ENCODE measurements at places on chromosomes 7 and 10.
A peak's percentile ranks its signal among the peaks of the same experiment; 100 is the strongest.

DNA sequence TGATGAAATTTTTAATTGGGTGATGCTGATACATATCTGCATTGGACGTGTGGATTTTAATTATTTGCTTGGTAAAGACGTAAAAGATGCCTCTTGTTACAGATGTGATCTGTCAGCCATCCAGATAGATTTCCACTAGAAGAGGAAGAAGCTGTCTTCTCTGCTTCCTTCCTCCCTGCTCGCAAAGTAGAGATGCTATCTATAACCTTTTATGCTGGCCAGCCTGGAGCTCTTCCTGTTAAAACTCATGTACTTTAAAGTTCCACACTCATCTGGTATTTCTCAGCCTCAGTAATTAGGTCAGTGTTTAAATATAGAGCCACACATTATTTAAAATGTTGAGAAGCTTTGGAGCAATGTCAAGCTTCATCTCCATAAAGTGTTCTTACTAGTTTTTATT is 51.2 kb upstream of the TMEM229A start:
- DNase-seq = no peak

DNA sequence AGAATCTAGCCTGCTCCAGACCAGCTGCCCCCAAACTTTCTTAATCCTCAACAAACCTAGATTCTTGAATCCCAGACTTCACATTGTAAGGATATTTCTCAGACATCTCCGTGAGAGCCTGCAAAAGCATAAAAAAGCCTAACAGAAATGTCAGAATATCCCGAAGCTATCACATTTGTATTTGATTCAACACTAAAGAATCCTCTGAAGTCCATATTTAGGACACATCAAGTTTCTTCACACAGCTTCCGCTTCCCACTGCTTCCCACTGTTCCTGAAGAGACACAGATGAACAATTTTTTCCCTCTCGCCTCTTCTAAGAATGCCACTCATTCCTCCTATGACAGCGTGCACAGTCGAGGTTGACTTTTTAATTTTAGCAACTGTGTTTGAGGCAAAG is 396.2 kb upstream of the IGFBP3 start:
- DNase-seq = no peak

DNA sequence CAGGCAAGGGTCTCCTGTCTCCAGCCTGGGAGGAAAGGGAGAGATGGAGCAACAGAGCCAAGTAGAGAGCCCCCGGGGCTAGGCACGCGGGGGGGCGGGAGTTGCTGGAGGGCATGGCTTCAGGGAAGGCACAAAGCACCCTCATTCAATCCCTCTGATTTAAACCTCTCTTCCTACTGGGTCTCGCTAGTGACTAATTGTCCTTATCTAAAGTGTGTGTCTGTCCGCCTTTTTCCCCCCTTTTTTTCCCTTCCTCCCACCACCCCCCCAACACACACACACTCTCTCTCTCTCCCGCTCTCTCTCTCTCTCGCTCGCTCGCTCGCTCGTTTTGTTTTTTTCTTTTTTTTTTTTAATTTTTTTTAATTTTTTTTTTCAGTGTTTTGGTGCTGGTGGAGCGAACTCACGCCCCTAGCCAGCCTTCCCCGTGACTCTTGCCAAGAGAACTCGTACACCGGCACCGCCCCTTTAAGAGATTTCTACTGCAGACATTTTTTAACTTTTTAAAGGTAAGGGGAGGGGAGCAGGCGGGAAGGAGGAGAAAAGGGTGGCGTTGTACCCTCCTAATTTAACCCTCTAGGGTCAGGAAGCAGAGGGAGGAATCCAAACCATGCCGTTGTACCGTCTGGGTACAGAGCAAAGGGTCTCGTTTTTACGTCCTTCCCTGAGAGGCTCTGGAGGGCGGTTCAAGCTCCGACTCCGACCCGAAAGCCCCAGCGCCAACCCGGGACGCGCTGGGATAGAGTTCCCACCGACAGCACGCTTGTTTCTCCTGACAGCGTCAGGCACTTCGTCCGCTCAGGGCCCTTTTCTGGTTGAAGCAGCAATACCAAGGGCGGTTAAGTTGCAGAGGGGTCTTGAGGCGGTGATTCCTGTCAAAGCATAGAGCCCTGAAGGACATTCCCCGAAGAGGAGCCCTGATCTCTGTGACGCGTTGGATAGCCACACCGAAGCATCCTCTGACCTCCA is at the start of gene HPSE2:
Gene HPSE2 (minus strand): TSS at position 195 of the 969 bp plus-strand sequence.
- no peak for DNase-seq

GRCh38 chr10:43160046-43160920 is 22.0 kb downstream of the CSGALNACT2 start:
- no peak for DNase-seq

DNA sequence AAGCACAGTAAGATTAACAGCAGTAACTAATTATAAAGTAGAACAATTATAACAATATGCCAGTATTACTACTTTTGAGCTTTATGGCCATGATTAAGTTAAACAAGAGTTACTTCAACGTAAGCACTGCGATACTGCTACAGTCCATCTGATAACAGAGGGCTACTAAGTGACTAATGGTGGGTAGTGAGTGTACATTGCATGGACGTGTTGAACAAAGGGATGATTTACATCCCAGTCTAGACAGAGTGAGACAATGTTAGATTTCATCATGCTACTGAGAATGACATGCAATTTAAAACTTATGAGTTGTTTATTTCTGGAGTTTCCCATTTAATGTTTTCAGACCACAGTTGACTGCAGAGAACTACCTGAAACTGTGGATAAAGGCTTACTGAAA is 45.6 kb downstream of the TPST1 start:
- no peak for DNase-seq

GRCh38 chr7:116697761-116698160 is 25.8 kb downstream of the MET start:
- no peak for DNase-seq

DNA sequence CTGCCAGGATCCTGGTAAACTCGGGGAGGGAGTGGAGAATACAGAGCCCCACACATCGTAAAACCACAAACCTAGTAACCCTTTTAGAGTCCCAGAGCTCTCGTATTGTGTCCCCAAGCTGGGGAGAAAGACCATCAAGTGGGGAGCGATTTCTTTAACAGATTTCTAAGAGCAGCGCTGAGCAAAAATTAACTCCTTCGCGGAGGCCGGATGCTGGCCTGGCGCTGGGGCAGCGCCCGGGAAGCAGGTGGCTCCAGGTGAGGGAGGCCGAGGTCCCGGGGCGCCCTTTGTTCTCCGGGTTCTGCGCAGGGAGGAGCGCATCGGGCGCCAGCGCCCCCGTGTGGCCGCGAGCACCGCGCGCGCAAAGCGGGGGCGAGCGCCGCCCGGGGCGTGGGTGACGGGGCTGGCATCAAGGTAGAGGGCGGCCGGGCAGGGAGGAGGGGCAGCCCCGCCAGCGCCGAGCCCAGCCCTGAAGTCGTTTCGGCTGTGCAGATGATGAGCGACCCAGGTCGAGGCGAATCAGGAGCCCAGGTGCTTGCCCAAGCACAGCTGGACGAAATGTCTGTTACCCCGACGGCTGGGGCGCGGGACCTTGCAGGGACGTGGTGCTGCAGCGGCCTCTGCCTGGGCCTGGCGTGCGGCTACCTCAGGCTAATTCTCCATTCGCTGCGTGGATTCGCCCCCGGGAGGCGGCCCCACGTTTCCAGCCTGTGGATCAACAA is 10.4 kb upstream of the FGFR2 start:
- DNase-seq = no peak

DNA sequence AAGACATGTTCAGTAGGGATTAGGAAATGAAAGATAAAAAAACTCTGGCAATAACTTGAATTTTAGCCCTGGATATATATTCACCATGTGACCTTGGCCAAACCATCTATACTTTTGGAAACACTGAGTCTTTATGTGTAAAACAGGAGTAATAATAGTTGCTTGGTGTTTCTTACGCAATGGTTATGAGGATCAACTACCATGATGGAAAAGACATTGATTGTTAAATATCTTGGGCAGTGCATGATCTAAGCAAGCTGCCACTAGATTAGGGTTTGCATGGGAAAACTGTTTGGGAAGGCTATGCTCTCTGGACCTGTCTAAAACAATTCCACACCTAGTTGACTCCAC is 6.5 kb downstream of the OR6B1 start:
- no peak for DNase-seq

- DNase-seq = no peak
These were observed 704 bp downstream of the ZNRF2 start for GRCh38 chr7:30285067-30285535.

- peak; percentile 17 for DNase-seq
These were observed 39.5 kb downstream of the RBM28 start for GRCh38 chr7:128304212-128304611.

DNA sequence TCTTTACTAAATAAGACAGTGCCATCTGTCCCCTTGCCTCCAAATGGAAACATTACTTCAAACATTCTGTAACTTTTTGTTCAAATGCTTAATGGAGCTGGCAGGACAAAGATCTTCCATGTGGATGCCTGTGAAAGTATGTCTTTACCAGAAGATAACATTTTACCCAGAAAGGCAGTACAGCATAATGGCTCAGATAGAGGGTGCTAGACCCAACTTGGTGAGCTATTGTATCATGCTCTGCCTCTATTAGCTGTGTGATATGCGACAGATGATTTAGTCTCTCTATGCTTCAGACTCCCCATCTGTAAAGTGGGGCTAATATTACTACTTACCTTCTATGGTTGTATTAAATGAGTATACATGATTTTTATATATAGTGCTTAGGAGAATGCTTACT is 8.8 kb upstream of the SMKR1 start:
- DNase-seq = no peak

- DNase-seq = no peak
These were observed 53.3 kb downstream of the UBN2 start for GRCh38 chr7:139284252-139284896.

- DNase-seq = no peak
These were observed 222.7 kb upstream of the MGMT start for GRCh38 chr10:129244298-129244697.

GRCh38 chr7:129779602-129780256 is 168.2 kb downstream of the NRF1 start:
- no peak for DNase-seq

GRCh38 chr7:32761451-32762205 is 129.9 kb downstream of the KBTBD2 start:
- DNase-seq = peak; percentile 3

- DNase-seq = no peak
These were observed 29.7 kb upstream of the DDC start for GRCh38 chr7:50594734-50595485.

GRCh38 chr7:47518827-47519226 is 63.1 kb downstream of the TNS3 start:
- DNase-seq = no peak

GRCh38 chr10:10826125-10826524 is 191.5 kb upstream of the CELF2 start:
- DNase-seq = no peak

DNA sequence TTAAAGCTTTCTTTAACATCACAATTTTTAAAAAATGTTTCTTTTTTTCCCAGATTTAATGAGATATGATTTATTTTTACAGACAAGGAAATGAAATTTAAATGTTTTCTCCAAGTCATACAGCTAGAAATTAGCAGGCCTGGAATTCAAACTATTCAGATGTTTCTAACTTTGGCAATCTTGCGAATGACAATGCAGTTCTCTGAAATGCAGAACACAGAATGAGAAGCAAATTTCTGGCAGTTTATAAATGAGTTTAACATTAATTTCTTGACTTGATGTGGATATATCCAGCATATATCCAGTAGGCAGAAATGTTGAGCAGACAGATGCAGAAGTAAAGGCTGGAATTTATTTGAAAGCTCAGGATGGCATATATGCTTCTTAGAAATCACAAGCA is 227.5 kb downstream of the THSD7A start:
- no peak for DNase-seq

DNA sequence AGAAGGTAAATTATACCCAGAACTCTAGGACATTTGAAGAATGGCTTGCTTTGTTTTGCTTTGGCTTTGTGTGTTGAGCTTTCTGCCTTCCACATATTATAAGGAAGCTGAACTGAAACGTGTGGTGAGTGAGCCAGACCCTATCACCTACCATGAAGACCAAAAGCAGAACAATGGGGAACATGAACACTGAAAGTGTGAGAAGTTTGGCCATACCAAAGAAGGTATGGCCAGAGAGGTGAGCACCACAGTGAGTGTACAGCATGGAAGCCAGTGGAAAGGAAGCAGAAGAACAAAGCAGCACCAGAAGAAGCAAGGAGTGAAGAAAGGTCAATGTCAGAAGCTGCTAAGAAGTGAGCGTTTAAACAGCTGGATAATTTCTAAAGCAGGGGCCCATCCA is 59.7 kb upstream of the CCDC71L start:
- DNase-seq = no peak

DNA sequence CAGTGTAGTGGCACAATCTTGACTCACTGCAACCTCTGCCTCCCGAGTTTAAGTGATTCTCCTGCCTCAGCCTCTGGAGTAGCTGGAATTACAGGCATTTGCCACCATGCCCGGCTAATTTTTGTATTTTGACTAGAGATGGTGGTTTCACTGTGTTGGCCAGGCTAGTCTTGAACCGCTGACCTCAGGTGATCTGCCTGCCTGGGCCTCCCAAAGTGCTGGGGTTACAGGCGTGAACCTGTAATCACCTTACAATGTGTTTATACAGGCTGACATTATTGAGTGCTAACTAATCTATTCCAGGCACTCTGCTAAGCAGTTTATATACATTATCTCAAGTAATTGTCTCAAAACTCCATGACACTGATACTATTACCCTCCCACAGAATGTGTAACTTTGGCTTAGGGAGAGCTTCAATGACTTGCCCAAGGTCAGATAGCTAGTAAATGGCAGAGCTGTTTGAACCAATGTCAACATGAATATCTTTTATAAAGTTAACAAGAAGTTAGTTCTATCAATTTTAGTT is 36.8 kb downstream of the KIFBP start:
- no peak for DNase-seq

DNA sequence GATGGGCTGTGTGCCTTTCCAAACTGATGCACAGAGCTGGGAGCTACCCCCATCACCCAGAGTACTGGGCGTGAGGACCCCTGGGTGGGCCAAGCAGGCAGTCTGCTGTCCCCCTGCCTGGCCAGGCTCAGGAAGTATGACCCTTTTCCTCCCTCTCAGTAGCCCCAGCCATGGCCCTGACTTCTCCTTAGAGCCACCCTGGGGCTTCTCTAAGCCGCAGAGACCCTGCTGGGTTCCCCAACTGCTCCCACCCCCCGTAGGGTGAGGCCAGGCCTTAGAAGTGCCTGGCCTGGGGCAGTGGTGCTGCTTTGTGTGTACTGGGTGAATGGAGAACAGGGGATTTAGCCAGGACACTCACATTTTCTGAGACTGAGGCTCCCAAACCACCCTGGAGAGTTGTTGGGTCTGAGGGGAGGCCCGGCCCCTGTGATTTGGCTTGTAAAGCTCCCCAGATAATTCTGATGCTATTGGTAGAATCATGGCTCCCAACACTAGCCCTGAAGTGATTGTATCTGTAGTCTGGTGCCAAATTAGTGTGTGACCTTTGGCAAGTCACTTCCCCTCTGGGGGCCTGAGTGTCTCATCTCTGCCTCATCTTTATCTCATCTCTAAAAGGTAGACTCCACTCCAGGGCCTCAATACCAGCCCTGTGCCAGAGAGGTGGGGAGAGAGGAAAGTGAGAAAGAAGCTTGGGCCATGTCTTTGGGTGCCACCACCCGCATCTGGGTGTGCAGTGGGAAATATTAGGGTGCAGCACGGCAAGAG is 99.7 kb upstream of the PPIF start:
- DNase-seq = no peak
